ENCODE measurements at places on chromosomes 3 and 15.

DNA sequence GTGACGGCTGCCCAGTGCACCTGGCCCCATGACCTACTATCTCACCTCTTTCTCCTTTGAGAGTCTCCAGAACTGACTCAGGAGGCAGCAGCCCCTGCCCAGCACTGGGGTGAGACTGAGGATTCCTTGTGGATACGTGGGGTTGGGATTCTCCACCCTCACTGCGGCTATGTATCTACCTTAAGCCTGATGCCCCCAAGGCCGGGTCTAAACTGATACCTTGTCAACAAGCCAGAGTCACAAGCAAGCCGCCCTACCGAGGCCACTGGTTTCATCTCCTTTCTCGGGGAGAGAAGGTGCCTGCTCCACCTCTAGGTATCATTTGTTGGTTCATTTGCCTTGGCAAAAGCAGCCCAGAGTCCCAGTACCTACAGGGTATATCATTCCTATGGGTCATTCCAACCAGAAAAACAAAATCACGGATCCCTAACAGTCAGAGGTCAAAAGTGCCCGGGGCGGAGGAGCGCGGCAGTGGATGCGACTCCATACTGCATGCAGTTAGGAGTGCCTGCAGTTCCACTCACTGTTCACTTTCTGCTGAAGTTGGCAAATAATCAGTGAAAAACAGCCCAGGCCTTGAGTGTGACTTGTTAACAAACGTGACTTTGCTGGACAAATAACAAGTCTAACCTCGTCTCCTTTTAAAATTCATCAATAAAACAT, 47.5 kb downstream of the ABTB1 start:
- DNase-seq: no peak

DNA sequence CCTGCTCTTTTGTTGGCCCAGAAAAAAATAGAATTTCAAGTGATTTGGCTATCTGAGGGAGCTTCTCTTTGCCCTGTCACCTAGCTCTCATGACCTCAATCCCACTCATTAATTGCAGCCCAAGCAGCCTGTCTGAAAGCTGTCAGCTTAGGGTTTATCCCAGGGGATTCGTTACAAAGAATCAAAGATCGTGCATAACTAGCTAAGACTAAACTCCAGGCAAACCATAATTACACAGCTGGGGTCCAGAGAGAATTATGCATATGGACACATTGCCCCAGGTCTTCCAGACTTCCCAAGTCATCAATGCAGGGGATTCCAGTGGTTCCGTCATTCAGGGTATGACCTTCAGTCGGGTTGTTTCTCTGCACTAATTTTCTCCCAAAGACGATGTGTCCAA, 91.6 kb upstream of the CBLB start:
- no peak for DNase-seq

DNA sequence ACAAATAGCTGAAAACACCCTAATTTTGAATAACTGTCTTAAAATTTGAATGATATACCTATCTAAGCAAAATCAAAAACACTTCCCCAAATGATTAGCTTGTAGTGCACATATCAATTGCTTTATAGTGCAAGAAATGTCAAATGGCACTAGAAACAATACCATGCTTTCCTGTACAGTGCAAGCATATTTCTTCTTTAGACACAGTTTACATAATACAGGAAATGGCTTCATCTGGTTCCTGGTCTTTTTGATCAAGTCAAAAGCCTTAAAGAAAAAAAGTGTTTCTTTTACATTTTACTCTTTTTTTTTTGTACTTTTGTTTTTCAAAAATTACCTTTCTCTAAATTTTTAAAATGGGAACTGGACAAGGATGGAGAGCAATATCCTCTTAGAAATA, 352.1 kb downstream of the MECOM start:
- no peak for DNase-seq

DNA sequence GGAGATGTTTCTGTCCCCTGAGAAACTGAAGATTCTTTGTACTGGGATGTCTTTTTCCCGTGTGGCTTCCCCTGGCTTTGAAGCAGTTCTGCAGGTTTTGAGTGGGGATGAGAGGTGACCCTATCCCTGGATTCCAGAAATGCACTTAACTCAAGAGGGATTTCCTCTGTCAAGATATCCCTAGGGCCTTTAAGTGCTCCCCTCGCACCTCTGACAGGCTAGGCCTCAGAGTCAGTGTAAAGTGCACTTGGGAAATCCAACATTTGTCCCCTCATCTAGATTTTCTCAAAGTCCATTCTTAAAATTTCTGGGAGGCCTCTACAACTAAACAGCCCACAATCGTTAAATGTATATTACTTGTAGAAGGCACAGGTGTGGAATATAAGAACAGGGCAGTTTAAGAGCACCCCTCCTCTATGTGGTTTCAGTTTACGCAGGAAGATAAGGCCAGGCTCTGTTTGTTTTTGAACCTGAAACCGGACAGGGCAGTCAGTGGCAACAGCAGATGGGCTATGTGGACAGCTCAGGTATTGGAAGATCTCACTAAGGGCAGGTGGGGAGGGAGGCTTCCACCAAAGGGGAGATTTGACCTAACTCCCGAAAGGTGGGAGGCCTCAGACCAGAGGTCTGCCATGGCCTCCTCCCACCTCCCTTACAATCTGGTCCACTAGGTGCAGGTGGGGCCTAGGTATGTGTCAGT, 4.8 kb downstream of the C3orf52 start:
- no peak for DNase-seq

GRCh38 chr15:74995182-74995778, at the start of gene SCAMP5:
Gene SCAMP5, plus strand, starts transcription at chr15:74995563. Its CDS starts 16,277 bp downstream, at chr15:75011840.
- peak; percentile 89 for DNase-seq

GRCh38 chr15:41852736-41853590, 14.3 kb downstream of the PLA2G4B start:
- no peak for DNase-seq

GRCh38 chr15:74959586-74959939, 3.0 kb upstream of the RPP25 start:
- no peak for DNase-seq

DNA sequence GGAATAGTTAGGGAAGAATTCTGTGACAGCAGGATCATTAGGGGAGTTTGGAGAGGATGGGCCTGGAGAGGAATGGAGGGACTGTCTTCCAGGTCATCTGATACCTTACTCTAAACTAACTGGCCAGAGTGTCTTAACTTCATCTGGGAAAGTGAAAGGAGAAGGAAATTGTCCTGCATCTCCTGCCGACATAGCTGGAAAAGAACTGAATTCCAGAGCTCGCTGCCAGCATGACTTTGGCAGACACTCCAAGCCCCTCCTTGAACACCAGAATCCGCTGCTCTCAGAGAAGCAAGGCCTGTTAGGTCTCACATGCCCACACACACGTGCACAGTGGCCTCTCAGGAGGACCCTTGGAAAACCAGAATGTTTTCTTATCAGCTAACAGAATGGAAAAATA, 10.5 kb downstream of the ABI3BP start:
- DNase-seq: peak; percentile 48

DNA sequence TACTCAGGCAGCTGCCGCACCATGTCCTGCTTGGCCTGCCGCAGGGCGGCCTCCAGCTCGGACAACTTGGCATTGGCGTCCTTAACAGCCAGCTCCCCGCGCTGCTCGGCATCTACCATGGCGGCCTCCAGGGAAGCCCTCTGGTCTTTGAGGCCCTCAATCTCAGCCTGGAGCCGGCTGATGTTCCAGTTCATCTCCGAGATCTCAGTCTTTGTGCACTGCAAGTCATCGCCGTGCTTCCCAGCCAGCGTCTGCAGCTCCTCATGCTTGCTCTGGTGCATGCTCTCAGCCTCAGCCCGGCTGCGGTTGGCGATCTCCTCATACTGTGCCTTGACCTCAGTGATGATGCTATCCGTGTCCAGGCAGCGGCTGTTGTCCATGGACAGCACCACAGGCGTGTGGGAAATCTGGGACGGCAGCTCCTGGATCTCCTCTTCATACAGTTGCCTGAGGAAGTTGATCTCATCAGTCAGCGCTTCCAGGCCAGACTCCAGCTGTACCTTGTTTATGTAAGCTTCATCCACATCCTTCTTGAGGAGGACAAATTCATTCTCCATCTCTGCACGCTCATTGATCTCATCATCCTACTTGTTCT, 15.5 kb upstream of the PSTPIP1 start:
- DNase-seq: no peak

GRCh38 chr3:47984075-47984728, 32.0 kb downstream of the MAP4 start:
- DNase-seq: no peak

DNA sequence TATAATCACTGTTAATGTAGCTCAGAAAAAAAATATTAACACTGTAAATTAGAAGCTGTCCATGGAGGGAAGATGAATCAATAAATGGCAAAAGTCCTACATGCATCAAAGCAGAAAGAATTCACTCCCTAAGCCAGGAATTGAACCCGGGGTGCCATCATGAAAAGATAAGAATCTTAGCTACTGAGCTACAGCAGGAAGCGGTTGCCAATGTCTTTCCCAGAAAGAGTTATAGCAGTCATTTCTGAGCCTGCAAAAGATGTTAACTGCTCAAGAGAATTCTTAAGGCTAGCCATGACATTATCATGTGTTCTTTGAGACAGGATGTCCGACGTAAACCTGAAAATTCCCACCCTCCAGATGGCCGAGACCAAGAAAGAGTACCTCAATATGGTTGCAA, 47.4 kb upstream of the MKRN3 start:
- no peak for DNase-seq

DNA sequence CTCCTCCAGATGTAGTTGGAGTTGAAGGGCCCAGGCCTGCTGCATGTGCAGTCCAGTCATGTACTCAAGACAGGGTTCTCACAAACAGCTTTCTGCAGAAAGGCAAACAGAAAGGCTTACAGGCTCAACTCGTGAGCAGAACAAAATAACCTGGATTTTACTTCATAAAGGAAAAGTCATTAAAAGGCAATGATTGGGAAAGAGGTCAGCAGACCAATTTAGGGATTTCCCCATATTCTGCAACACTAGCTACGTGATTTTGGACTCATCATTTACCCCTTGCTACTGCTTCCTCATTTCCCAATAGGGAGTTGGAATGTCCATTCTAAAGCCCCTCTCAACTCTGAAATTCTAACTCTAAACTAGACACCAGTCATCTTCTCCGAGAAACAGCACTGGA, 18.1 kb downstream of the METTL6 start:
- no peak for DNase-seq

DNA sequence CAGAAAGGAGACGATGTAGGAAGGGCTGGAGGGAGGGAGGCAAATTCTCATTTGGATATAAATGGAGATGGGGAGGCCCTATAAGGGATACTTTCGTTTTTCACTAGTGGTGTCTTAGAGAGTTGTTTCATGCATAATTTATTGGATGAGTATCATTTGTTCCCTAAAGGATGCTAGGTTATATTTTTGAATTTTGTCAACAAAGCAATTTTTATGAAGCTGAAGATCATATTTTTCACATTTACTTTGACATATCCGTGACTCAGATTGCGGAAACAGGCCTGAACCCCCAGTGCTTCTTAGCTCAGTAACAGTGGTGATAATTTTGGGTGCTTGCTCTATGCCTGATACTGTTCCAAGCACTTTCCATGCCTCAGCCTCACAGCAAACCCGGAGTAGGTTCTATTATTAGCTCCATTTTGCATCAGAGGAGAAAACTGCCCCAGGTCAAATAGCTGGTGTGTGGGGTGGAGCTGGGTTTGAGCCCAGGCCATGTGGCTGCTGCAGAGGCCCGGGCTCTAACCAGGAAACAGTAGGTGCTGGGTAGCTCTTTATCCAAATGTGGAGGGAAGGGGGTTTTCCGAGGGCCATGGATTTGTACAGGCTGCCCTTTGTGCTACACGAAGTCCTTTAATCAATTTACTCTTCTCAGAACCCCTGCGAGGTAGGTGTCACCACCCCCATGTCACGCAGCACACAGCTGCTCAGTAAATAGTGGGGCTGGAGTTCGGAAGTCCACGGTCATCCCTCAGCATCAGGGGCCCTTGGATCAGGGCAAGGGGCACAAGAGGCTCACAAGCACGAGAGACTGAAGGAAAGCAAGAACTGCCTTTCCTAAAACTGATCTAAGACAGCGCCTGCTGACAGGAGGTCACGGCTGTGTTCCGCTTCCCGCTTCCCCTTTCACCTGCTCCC, 99.1 kb downstream of the SLC49A4 start:
- peak; percentile 38 for DNase-seq

GRCh38 chr3:535566-536416, 339.2 kb downstream of the CHL1 start:
- DNase-seq: peak; percentile 24

DNA sequence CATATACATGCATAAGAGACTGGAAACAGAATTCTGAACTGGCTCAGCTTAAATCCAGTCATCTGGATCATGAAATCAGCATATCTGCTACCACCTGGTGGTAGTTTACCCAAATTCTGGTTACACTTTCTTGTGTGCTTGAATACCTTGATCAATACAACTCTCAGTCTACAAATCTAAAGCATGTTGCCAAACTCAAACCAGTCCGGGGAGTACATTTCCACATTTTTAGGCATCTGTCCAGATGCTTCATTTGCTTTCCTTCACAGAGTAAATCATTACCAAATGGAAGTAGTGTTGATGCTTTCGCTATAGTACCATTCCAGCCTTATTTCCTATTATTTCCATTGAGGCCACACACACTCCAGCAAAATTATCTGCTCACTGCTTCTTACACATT, 126.4 kb downstream of the P2RY1 start:
- DNase-seq: no peak

- DNase-seq: no peak
Observed at GRCh38 chr3:116264546-116265319, 180.6 kb downstream of the LSAMP start.

- DNase-seq: peak; percentile 13
Observed at GRCh38 chr3:105608623-105609022, 241.9 kb downstream of the ALCAM start.

DNA sequence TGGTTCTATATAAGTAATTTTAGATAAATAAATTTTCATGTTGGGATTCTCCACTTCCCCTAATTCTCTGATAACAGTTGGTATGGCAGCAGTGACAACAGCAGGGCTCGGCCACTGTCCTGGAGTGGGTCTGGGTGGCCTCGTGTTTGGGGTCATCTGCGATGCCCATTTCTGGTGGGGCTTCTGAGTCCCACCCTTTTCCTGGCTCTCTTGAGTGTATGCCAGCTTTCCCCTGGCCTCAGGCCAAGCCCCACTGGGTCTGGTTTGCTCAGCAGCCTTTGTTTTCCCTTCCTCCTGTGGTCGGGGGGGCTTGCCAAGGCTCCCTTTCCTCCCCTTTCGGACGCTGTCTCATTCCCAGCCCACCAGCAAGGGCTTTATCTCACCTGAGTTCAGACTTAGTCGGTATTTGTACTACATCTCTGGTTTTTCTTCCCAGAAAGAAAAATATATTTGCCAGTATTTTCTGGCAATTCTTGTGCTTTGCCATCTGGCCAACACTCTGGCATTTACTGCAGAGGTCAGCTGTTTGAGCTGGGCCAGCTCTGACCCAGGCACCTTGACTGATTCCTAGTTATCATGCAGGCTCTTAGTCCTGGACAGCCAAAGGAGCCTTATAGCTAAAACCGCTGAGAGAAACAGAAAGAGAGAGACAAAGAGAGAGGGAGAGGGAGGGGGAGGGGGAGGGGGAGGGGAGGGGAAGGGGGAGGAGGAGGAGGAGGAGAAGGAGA, 35.2 kb downstream of the MYZAP start:
- peak; percentile 52 for DNase-seq

GRCh38 chr15:97915261-97915660, 45.2 kb upstream of the ARRDC4 start:
- no peak for DNase-seq

Data from heart right ventricle (tissue), 16 donors.